ENCODE measurements at places on chromosomes 4 and X.

DNA sequence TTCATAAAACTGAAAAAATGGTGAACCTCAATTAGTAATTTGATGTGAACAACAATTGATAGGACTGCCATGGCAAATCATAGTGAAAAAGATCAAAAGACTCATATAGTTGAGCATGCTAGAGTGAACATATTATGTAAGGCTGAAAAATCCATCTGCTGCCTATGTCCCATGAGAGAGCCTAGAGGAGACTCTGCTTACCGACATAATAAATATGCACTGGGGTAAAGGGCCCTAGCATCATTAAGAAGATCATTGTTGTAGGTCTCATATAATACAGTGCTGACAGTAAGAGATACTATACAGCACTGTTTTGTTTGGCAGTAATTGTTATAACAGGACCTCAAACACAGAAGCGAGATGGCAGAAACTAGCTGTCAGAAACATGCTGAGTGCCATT, 229.0 kb downstream of the PABPC4L start:
- no peak for DNase-seq

DNA sequence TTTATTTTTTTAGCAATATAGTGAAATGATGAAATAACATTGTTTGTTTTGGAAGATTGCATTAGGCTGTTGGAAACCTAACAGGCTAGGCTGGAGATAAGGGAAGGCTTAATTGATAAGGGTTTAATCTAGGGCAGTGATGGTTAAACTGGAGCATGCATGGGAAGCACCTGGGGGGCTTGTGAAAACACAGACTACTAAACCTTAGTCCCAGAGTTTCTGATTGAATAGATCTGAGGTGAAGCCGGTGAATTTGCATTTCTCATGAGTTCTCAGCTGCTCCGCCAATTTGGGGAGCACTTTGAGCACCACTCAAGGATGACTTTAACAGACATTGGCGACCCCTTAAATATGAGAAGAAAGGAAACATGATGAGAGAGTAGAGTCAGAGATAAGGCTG, 11.5 kb downstream of the STK26 start:
- DNase-seq, result no peak

DNA sequence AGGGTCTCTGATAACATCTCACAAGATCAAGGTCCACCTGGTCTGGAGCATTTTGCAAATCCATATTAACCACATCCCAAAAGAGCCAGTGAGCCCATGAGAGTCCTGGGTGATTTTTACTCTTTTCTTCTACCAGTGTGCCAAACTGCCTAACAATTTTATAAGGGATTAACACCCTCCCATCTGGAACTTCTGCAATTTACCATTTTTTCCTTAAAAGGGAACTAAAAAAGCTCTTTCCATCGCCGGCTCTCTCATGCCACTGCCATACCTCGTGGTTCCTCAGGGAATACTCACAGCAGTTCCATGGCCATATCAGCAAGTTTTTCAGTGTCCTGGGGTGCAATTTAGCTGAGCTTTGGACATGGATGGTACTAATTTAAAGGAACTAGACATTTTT, 55.7 kb downstream of the SEPSECS start:
- no peak for DNase-seq

DNA sequence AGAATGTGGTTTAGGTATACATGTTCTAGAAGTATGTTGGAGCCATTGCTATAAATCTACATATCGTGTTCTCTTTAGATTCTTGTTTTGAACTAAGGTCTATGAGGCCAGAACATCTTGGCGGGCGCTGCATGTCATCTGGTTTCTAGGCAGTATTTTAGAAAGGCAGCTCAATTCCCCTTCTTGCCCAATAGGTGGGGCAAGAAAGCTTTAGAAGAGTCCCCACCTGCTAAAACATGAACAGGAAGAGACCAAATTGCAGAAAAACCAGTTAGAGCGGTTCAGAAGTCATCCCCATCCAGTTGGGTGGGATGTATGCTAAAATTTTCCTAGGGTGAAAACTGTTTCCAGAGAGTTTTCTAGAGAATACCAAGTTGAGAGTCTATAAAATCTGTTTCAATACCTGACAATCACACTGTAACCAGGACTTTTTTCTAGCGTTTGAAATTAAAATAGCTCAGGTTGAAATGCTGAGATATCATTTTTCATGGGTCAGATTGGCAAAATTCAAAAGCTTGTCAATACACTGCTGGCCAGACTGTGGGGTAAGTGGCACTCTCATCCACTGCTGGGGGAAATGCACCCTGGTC, 17.5 kb upstream of the SH3KBP1 start:
- DNase-seq, result peak; percentile 58

DNA sequence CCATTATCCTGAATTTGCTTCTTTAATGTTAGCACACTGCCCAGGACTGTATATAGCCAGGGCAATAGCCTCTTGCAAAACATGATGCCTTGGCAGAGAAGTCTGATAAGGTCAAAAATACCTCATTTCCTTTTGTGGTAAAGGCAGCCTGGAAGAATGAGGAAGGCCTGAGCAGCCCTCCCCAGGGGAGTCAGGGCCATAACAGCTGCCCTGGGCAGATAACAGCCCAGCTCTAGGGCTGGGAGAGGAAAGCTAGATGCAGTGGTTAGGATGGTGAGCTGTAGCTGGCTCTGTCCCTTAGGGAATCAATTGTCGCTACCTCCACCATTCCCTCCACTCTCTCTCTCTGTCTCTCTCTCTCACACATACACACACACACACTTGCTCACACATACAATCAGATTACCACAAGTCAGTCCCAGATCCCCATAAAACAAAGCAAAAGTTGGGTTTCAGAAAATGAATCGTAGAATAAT, 29.2 kb downstream of the EFHC2 start:
- no peak for DNase-seq

DNA sequence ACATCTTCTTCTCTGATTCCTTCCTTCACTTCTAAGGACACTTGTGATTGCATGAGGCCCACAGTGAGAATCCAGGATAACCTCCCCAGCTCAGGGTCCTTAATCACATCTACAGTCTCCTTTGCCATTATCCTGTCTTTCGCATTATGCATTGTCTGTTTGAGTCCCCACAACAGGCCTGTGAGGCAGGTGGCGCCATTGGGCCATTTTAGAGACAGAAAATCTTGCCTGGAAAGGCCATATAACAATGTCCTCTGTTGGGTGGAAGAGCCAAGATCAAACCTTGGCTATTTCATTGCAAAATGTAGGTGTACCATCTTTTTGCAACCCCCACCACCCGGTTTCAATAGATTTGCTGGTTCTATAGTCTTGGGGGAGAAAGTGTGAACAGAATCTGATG, 11.8 kb upstream of the DCUN1D4 start:
- peak; percentile 23 for DNase-seq

DNA sequence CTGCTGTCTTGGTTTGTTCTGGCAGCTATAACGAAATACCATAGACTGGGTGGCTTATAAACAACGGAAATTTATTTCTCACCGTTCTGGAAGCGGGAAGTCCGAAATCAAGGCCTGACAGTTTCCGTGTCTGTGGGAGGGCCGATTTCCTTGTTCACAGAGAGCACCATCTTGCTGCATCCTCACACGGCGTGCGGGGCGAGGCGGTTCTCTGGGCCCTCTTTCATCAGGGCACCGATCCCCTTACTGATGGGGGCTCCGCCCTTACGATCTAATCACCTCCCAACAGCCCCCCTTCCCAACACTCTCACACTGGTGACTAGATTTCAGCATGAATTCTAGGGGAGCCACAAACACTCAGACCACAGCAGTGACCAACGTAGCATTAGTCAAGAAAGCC, 578.3 kb upstream of the FAT1 start:
- no peak for DNase-seq

- no peak for DNase-seq
These were observed 15.4 kb upstream of the JADE1 start for GRCh38 chr4:128793859-128794672.

DNA sequence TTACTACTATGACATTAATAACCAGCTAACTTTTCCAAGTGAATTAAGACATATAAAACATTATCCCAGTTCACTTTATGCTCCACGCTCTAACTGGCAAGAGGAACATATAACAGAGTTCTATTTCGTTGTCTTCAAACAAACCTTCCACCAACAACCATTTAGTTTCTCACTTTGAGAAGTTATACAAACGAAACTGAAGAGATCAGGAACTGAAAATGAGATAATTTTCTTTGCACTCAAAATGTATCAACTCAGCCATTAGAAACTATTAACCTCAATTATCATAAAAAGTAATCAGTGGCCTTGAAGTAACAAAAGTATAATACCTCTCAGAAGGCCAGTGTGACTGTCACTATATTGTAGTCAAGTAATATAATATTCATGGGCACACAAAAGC, 70.1 kb downstream of the CHM start:
- no peak for DNase-seq

- DNase-seq, result no peak
These were observed 1.9 kb downstream of the FGG start for GRCh38 chr4:154610582-154610981.

DNA sequence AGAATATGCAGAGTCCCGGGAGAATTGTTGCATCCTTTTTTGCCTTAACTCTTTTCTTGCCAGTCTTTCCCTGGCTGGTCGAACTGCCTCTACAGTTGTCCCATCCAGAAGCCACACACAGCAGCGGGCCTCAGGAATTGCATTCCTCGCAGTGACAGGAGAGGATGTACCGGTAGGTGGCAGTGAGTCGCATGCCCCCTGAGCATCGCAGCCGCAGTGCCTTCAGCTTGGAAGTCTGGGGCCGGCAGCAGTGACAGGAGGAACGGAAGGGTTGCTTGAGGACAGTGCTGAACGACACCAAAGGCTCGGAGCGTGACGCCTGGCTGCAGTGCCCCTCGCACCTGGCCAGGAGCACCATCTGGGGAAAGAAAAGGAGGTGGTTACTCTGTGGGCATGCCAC, 23.5 kb downstream of the NDP start:
- DNase-seq, result peak; percentile 47

- DNase-seq, result no peak
These were observed 178.5 kb downstream of the GABRB1 start for GRCh38 chr4:47209833-47210232.

DNA sequence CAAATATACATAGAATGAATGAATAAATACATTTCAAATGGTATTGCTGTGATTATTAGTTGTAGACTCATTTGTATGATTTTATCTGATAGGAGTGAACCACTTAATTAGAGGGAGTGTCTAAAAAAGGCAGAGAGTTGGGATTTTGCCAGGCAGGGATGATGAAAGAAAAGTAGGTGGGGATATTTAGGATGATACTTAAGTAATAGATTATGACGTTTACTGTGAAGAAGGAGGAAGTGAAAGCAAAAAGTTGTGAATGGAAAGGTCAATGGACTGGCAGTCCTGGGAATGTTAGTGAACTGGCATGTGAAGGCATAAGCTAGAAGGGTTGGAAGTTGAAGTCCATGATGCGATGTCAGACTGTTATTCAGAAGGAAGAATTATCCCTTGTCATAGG, 917.1 kb downstream of the RAPGEF2 start:
- no peak for DNase-seq

DNA sequence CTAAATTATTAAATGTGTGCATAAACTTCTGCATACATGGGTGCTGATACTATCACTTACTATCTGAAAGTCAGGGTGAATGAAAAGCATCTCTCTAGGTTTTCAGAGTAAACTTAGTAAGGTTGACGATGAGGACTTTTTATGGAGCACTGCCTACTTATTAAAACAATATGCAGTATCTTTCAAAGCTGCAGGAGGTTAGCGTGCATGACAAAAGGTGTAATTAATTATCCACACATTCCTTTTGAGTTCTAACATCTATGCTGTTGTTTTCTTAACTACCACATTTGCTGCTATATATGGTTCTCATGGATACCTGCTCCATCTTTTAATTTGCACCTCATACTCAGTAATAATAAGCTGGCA, 256.2 kb downstream of the FSTL5 start:
- no peak for DNase-seq

- DNase-seq, result no peak
These were observed 338.5 kb downstream of the SPOCK3 start for GRCh38 chr4:166895771-166896170.

DNA sequence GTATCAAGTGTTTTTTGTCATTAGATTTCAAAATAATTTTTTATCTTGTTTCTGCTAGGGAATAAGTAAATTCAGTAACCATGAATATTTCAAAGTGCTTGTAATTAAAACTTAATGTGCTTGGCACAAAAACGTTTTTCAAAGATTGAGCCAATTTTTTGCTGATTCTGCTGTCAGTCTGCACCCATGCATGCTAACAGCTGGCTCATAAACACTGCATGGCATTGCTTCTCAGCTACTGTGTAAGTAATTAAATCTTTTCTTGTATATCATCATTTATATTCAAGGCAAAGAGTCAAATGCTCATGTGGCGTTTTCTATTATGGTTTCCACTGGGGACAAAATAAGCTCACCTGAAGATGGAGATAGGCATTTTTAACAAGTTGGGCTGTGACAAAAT, 66.8 kb upstream of the SPANXN2 start:
- DNase-seq, result no peak

DNA sequence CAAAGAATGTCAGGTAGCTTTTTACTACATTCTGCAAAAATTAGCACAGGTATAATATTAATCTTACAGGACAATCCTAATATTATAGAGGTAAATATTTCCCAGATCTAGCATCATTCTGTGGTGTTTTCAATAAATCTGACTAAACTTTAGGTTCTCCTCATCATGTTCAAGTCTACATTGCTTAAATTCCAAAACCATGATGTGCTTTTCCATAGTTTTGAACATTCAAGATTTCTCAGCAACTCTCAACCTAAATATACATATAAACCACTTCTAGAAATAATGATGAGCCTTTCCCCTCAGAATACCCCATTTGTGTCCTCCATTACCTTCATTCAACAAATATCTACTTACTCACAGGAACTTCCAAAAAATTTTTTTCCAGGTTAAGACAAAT, 23.1 kb downstream of the EIF4E start:
- DNase-seq, result no peak

- DNase-seq, result no peak
These were observed 207.0 kb downstream of the NSUN7 start for GRCh38 chr4:40956721-40957255.

DNA sequence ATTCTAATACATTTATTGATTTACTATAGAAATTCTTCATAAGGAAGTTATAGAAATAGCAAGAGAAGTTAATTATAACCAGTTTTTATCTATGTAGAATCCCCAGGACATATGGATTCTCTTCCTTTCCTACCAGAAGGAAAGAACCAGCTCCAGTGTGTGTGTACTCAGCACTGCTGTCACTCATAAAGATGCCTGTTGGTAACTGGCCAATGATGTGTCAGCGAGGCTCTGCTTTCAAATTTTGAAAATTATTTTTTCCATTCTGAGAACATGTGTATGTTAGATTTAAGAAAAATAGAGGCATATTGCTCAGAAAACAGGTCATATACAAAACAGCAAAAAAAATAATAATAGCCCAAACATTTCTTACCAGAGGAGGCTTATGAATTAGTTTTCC, 814.8 kb upstream of the IGFBP7 start:
- DNase-seq, result no peak

- DNase-seq, result no peak
These were observed 1056.2 kb downstream of the DMD start for GRCh38 chrX:32155044-32155638.

GRCh38 chr4:80911458-80911857, 119.0 kb upstream of the BMP3 start:
- DNase-seq, result no peak

DNA sequence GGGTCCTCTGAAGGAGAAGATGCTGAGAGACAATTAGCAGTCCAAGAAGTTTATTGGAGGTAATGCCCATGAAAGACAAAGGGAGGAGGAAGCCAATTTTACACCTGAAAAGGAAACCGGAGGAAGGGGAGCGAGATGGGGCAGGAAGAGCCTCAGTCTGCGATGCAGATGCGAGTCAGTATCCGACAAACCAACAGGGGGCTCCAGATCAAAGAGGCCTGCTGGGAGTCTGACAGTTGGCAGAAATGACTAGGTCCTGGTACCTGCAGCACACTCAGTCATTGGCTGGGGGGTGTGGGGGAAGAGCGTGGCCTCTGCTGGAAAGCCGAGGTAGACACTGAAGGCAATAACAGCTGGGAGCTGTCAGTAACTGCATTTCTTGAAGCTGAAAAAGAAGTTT, 231.1 kb upstream of the CENPE start:
- no peak for DNase-seq

Data from NCI-H2081 (cell line).